ENCODE measurements at places on chromosomes 13 and 19.
A peak's percentile ranks its signal among the peaks of the same experiment; 100 is the strongest.

GRCh38 chr13:51240958-51241357 lies 18.8 kb downstream of the FAM124A start:
- DNase-seq = no peak

DNA sequence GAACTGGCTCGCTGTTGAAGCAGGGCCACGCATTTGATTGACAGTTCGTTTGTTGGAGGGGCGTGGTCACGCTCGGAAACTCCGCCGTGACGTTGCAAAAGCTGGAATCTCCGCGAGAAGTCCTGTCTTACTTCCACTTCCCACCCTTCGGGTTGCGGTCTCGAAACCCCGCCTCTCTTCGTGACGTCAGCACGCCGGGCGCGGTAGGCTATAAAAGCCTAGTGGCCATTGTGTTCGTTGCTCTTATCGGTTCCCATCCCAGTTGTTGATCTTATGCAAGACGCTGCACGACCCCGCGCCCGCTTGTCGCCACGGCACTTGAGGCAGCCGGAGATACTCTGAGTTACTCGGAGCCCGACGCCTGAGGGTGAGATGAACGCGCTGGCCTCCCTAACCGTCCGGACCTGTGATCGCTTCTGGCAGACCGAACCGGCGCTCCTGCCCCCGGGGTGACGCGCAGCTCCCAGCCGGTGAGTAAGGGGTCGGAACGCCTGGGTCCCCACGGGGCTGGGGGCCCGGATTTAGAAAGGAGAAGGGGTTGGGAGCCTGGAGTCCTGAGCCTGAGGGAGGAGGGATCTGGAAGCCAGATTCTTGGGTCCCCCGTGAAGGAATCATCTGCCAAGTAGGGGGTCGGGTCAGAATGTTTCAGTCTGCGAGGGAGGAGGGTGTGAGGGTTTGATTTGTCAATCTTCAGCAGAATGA lies at the start of gene PPP1R15A:
Gene PPP1R15A, plus strand, starts transcription at position 240 of the 702 bp plus-strand sequence. CDS start 813 bp downstream, outside the sequence.
- peak; percentile 99 for DNase-seq

GRCh38 chr13:113981194-113981605 lies 7.3 kb upstream of the C13orf46 start:
- DNase-seq = no peak

DNA sequence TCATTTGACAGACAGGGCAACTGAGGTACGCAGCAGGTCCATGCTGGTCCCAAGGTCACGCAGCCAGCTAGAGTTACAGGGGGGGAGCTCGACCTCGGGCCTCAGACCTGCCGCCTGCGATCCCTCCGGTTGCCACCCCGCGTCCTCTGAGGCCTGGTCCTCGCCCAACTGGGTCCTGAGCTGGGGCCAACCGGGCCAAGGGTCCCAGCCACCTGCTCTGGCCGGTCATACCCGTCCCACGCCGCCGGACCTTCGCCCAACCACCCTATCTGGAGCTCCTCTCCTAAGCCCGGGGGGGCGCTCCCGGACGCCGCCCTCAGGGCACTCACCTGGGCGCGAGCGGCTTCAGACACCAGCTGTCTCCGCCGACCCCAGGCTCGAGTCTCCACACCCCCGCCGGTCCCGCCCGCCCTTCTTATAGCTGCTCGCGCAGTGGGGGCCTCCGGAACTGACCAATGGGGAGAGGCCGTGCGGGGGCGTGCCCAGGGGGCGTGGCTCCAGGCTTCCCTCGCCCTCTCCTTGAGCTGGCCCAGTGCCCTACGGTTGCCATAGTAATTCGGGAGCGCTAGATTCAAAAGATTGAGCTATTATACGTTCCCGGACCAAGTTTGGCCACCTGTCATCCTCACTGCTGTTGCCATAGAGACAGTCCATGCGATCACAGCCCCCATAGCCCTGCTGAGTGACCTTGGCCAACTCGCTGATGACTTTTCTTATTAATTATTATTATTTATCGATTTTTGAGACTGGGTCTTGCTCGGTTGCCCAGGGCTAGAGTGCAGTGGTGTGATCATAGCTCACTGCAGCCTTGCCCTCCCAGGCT lies at the start of gene PLIN5:
Gene PLIN5, minus strand, starts transcription at position 389 of the 823 bp plus-strand sequence. CDS start 1,150 bp downstream, outside the sequence.
- peak; percentile 53 for DNase-seq

DNA sequence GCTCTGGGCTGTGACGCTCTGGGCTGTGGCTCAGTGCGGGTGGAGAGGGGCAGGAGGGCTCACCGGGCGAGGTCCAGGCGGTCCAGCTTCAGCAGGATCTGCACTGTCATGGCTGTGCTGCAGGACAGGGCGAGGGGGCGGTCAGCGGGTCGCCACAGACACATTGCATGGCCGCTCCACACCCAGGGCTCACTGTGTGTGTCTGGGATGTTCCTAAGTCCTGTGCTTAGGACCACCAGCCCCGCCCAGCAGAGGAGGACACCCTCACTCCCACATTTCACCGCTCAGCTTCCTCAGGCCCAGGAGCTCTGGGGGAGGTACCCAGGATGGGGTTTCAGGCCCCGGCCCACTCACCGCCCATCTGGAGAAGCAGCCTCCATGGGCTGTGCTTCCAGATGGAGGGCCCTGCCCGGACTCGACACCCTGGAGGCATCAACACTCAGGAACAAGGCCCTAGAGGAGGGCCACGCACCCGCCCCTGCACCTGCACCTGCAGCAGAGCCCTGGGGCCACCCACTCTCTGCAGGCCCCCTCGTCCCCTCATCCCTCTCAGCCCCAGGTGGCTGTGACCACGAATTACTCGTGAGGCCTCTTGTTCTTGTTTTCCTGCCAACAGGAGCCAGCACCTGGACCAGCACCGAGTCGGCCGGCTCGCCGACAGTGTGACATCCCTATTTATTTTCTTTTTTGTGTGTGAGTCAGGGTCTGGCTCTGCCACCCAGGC lies 9.7 kb upstream of the CERS1 start:
- DNase-seq = no peak

GRCh38 chr19:15181394-15181793 lies 19.4 kb downstream of the NOTCH3 start:
- no peak for DNase-seq

- no peak for DNase-seq
Measured at GRCh38 chr19:11383706-11384048, 437 bp downstream of the EPOR start.
